ENCODE measurements at places on chromosomes 16 and 17.

DNA sequence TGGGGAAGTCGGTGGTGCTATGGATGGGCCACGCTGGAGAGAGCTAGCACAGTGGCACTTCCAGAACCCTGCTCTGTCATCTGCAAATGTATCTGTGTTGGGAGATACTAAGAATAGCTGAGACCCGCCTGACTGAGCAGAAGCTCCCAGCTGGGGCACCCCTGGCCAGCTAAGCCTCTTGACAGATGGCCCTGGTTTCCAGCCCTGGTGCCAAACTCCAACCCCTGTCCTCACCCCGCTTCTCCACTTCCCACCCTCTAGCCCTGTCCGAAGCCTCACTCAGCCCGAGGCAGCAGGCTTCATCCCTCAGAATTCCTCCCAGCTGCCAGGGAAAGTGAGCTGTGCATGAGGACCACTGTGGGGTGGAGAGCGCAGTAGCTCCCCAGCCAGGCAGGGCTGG lies 124.4 kb downstream of the CCDC144A start:
- DNase-seq = no peak

DNA sequence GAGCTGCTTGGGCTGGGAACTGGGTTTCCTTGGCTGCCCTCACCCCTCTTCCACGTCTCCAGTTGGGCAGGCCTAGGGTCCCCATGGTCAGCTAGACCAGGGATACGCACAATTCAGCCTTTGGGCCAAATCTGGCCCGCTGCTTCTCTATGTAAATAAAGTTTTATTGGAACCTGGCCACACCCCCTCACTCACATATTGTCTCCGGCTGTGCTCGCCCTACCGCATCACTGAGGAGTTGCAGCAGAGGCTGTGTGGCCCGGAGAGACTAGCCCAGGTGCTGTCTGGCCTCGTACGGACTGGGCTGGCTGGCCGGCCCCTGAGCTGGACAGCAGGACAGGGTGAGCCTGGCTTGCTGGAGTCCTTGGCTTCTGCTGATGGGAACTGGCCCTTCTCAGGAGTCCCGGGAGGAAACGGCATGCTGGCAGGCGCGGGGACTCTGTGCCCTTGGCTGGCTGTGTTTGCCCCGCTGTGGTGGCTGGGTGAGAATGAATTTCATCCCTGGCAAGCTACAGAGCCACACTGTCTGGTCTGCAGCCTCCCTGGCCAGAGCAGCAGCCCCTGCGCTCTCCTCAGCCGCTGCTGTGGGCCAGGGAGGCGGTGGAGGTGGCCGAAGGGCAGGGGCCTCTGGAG lies 82.0 kb downstream of the ENGASE start:
- no peak for DNase-seq

DNA sequence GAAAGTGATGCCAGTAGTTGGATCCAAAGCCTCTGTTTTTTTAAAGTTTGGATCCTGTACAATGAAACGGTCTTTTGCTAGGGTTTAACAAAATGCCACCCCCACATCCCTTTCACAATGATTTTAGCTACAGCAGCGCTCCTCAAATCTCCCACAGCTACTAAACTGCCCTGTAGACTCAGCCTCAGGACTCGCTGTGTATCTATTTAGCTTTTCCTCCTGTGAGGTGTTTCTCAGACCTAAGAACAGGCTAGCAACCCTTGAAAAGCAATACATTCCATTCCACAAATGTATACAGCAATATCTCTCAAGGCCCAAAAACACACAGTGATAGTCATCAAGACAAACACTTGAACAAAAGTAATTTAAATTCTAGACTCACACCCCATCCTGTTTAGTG lies 206.4 kb downstream of the ZFHX3 start:
- DNase-seq = no peak

GRCh38 chr17:78722246-78722761 lies 59.8 kb downstream of the CYTH1 start:
- no peak for DNase-seq

DNA sequence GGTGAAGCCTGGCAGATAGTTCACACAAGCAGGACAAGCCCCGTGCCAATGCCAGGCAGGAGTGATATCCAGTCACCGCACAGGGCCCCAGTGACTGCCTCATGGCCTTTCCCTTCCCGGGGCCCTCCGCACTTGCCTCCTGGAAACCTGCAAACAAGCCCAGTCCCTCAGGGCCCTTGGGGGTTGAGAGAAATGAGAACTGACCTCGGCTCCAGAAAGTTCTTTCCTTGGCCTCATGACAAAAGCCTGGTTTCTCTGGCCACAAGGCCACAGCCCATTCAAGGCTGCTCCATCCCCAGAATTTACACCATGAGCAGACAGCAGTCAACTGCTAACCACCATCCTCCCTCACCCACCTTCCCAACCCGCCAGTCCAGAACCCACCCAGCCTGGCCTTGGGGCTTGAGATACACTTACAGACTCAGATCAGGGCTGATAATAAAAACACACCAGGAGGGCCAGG lies 77.6 kb downstream of the CCDC182 start:
- no peak for DNase-seq

- DNase-seq = no peak
Measured at GRCh38 chr16:13084331-13084730, 182.9 kb downstream of the SHISA9 start.

DNA sequence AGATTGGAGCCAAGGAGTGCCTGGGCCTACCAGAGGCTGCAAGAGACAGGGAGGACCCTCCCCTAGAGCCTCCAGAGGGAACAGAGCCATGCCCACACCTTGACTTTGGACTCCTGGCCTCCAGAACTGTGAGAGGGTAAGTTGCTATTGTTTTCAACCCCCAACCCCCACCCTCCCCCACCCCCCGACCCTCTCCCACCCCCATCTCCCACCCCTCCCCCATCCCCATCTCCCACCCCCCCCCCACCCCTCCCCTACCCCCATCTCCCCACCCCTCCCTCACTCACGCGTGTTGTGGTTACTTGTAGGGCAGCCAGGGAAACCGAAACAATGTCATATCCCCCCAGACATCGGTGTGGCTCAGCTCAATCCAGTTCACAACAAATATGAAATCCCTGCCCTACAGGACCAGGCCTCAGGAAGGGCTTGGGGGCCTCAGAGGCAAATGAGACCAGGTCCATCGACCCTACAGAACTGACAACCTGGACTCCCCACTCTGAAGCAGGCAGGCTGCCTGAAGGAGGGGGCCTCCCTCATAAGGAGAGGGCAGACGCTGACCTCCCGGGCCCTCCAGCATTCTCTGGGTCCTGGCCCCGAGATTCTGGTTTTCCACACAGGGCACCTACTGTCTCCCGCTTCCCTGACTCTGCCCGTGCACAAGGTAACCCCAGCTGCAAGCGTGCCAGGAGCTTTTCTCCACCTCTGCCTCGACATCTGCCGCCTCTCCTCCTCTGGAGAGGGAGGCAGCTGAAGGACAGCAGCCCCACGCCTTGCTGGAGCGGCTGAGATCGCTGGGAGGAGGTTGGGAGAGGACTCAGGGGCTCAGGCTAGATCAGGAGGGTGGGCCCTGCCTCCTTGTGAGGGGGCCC lies 3.0 kb upstream of the ZCCHC14 start:
- no peak for DNase-seq

DNA sequence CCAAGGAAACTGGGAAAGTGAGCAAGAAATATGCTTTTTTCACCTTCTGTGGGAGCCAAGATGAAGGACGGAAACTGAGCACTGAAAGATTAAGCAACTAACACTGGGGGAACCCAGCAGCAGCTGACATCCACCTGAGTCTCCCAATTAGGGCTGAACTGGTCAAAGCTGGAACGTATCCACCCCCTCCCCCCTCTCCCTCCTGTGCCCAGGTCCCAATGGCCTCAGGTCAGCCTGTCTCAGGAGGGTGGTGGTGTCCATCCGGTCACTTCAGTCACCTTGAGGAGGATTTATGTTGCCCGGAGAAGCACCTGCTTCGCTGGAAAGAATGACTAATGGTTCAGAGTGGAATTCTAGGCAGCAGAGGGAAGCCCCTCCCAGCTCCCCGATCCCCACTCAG lies 10.0 kb downstream of the PEMT start:
- no peak for DNase-seq

DNA sequence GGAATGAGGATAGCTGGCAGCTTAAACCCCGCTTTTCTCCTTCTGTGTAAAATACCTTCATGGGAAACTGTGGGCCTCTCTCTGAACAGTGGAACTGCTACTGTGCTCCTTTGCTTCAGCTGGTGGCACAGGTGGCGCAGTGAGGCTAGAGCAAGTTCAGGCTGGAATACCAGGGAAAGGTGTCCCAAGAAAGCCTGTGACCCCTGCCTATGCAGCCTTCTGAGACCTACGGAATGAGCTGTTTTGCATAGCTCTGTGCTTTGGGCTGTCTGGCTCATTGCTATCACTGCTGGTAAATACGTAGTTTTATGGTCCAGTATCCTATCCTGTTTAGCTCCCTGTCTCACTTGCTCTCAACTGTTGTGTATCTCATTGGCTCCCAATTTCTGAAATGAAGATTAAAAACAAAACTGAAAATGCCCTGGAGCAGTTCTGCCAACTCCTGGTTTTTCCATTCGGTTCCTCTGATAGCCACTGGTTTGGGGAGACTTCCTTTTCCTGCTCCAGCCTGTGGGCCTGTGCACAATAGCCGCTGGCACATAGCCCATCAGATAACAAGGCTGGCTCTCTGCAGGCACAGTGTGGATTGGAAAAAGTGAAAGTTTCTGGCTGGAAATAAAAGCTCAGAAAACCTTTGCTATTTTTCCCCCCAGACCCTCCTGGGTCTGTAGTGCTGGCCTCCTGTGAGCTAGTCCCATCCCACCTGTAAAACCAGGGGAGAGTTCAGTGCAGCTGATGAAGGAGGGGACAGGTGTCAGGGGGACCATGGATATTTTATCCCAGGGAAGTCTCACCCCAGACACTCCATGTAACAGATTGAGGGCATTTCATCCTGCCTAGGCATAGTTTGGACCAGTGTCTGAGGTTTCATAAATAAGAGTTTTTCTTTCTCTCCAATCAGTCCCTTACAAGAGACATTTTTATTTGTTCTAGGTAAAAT lies 24.0 kb downstream of the LIMD2 start:
- no peak for DNase-seq

DNA sequence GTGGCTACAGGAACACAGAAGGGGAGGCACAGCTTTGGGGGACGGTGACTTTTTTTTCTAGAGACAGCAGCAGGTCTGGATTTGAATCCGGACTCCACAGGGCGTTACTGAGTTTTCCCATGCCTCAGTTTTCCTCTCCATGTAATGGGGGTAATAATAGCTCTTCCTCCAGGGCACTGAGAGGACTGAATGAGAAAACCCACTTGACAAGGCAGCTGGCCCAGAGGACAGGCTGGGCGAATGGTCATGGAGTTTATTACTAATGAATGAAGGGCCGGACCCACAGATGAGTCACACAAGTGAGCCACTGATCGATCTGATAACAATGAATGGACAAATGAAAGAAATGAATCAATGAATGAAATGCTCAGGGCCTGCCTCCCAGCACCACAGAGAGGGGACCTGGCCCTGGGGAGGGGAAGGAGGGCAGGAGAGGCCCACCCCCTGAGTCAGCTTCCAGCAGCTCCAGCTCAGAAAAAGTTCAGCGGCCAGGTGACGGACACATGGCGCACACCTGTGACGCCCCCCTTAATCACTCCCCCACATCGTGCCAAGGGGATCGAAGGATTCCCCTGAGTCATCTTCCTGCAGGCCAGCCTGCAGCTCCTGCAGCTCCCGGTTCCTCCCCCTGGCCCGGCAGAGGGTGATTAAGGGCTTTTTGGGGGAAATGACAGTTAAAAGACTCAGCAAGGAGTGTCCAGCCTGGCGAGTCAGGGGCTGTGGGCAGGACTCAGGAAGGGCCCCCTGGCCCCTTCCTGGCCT lies 54.3 kb downstream of the SOCS1 start:
- DNase-seq = no peak

GRCh38 chr16:31501226-31501965 lies 6.8 kb downstream of the RUSF1 start:
- DNase-seq = no peak

GRCh38 chr17:32684087-32684958 lies 192.6 kb downstream of the MYO1D start:
- DNase-seq = no peak

DNA sequence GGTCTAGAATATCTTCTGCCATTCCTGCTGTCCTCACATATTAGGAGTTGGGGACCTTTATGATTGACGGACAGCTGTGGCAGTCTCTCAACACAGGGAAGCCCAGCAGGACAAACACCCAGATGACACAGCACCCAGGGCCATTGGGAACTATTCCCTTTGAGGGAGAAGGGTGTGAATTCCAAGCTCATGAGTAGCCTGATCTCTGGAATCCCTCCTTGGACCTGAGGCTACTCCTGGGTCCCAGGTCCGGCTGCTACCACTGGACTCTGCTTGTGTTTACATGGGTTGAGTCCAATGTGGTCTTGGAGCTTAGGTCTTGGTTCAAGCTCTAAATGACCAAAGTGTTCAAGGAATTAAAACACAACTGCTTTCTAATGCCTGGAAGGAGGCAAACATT lies 78.9 kb downstream of the SLC6A2 start:
- no peak for DNase-seq

DNA sequence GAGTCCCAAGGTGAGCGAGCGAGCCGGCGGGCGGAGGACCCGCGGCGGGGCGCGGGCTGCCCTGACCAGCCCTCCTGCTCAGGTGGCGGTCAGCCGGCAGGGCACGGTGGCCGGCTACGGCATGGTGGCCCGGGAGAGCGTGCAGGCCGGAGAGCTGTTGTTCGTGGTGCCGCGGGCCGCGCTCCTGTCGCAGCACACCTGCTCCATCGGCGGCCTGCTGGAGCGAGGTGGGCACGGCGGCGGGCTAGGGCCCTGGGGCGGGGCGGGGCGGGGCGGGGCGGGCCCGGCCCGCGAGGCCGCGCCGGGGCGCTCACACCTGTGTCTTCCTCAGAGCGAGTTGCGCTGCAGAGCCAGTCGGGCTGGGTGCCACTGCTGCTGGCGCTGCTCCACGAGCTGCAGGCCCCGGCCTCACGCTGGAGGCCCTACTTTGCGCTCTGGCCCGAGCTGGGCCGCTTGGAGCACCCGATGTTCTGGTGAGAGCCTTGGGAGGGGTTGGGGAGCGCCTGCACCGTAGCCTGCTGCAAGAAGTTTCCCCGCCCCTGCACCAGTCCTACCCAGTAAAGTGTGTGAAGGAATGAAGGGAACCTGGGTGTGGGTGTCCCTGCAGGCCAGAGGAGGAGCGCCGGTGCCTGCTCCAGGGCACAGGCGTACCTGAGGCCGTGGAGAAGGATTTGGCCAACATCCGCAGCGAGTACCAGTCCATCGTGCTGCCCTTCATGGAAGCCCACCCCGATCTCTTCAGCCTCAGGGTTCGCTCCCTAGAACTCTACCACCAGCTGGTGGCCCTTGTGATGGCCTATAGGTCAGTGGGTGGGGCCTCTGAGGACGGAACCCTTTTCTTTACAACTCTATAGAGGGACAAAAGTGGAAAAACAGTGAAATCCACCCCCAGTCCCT lies 802 bp downstream of the SETD6 start:
- peak; percentile 58 for DNase-seq

- DNase-seq = no peak
Measured at GRCh38 chr17:12362853-12363455, 302.7 kb upstream of the MYOCD start.

DNA sequence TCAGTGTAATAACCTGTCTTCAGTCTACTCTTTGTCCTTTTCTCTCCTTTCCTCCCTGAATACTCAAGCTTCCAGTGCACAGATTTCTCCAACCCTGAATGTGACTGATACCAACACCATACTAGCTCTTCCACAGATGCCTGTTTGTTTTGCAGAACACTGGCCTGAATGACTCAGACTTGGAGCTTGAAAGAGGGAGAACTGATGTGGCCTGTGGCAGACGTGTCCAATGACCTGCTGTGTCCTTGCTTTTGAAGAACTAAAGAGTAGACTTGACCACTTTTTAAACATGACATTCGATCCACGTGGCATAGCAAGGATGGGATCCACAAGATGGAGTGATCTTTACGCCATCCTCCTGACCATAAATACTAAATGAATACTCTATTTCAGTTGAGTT lies 361.0 kb downstream of the WWOX start:
- DNase-seq = no peak

Data from naive thymus-derived CD4-positive, alpha-beta T cell (primary cell).